Activated effector memory CD4-positive, alpha-beta T cell treated with anti-CD3 and anti-CD28 coated beads, Interleukin-2, amount 50 U/mL, for 16 hours (primary cell): ENCODE measurements at places on chromosomes 2 and 18.

DNA sequence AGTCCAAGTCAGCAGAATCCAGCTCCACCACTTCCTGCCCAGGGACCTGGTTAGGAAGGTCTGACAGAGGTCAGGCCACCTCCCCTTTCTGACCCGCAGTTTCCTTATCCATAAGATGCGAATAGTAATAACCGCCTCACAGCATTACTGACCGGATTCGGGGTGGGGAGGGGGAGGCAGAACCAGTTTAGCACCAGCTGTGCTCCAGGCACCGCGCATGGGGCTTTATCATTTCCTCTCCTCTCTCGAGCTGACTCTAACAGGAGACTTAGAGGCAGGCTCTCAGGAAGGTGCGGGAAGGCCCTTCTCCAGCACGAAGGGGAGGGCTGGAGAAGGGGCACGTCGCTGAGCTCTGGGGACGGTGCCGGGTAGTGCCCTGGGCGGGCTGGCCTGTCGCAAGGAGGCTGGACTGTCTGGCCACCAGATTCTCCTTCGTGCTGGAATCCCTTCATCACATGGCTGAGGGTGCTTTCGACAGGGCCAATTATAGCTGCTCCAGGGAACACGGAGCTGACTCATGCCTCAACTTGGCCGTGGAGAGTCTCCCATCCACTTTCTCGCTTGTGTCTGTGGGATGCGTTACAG lies 5.7 kb downstream of the EHD3 start:
- no peak for DNase-seq

DNA sequence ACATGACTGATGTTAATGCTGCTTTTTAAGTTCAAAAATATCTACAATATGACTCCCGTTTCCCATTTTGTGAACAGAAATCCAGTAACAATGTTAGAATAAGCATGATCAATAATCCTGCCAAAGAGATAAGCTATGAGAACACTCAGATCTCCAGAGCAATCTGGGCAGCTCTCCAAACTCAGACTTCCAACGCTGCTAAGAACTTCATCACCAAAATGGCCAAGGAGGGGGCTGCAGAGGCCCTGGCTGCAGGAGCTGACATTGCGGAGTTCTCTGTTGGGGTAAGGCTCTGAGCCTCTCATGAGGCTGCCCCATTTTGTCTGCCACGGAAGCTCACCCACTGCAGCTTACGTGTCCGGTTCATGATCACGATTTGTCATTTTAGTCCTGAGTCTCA lies 68.4 kb downstream of the UGGT1 start:
- no peak for DNase-seq

DNA sequence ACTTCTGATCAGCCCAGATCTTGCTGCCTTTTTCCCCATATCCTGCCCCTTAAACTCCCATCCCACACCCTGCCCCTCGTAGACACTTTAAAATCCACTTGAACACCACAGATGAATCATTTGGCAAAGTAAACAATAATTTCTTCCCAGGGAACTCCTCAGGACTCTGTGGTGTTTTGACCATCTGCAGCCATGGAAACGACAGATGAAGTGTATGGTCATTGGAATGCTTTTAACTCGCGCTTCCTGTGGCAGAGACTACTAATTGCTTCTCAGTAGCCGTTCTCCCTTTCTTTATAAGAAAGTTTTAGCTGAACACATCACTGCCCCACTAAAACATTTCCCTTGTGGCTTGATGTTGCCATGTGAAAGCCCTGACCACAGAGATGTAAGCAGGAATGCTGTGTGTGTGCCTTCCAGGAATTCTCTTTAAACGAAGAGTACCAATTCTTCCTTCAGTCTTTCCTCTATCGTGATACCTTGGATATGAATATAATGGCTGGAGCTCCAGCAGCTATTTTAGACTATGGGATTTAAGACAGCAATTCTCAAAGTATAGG lies 92.7 kb upstream of the PARD3B start:
- no peak for DNase-seq

- DNase-seq = no peak
Measured at GRCh38 chr2:84899304-84900204, 5.9 kb upstream of the TMSB10 start.

DNA sequence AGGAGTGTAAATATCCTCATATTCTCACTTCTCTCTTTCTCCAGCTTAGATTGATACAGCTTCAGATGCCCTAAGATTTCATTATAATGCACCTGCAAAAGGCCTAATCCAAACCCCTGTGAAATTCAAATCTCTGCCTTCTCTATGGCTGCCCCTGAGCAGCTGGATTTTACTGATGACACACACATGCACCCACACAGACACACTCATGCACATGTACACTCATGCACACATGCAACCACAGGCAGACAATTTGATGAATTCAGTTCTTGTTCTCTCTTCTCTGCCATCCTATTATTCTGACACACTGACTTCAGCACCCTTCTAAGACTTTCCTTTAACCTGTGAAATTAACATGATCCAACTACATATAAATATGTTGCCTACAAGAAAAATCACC lies 563.2 kb downstream of the RNF144A start:
- no peak for DNase-seq

GRCh38 chr2:102486941-102487702 lies 14.1 kb downstream of the SLC9A4 start:
- DNase-seq = no peak

- peak; percentile 37 for DNase-seq
Measured at GRCh38 chr2:128249555-128249954, 69.1 kb downstream of the HS6ST1 start.

GRCh38 chr2:150174971-150175421 lies 312.5 kb downstream of the RND3 start:
- DNase-seq = no peak

DNA sequence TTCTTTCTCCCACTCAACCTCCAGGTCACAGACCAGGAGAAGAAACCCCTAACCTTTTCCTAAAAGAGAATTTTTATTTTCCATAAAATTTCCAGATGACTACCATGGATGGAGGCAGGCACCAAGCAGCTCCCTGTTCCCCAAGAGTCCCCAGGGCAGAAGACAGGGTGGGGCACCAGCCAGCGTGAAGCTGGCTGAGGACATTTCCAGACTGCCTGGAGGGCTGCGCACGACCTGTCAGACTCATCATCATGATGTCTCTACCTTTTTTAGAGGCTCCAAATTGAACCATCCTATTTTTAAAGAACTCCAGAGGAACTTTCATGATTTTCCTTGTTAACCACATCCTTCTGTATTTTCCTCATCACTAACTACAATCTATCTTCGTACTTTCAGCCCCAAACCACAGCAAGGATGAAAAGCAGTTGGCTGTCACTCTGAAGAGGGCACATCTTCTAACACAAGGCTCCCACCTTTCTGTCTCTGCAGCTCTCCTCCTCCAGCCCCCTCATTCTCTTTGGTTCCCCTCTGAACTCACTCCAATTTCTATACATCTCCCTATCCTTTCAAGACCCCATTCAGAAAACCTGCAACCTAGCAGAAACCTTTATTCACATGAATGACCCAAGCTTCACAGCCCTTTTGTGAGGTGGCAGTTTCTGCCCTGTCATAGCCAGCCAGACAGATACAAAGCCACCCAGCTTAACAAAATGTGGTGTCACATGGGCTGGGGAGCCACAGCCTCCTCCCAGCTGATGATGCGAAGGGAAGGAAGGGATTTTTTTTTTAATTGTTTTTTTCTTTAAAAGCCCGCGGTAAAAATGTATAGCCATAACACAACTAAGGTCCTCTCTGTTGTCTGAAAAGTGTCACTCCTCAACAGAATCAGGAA lies 11.1 kb downstream of the AMMECR1L start:
- no peak for DNase-seq

GRCh38 chr18:57131101-57131500 lies 15.8 kb upstream of the BOD1L2 start:
- DNase-seq = no peak

DNA sequence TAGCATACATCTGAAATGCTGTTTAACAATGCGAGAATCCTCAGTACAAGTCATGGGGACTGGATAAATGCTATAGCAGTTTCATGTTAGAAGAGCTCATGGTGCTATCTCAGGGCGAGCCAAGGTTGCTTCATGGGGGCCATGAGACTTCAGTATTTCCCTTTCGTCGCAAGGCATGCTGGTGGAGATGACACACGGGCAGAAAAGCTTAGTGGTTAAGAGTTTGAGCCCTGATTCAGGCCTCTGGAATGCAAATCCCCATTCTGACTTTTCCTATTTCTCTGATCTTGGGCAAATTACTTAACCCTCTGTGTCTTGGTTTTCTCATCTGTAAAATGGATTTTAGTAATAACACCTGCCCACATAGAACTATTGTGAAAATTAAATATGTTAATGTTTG lies 57.4 kb upstream of the EPHA4 start:
- no peak for DNase-seq

DNA sequence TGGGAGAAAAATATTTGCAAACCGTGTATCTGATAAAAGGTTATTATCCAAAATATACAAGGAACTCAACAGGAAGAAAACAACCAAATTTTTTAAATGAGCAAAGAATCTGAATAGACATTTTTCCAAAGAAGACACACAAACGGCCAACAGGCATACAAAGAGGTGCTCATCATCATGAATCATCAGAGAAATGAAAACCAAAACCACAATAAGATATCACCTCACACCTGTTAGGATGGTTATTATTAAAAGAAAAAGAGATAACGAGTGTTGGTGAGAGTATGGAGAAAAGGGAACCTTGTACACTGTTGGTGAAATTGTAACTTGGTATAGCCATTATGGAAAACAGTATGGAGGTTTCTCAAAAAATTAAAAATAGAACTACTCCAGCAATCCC lies 463.3 kb downstream of the IRS1 start:
- no peak for DNase-seq

DNA sequence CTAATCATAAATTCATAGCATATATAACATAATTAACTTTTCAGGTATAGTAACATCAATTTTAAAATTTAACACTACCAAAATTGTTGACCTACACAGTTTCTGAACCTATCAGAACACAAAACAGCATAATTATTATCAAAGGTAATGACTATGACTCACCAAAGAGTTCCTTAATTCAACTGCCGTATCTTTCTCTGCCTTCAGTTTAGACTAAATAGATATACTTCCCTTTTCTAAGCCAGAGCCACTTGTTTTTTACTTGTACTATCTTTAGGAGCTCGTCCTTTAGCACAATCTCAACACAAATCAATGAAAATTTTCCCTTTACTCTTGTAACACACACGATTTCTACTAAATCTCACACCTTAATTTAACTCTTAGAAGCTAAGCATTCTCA lies 54.4 kb downstream of the CCDC88A start:
- no peak for DNase-seq

DNA sequence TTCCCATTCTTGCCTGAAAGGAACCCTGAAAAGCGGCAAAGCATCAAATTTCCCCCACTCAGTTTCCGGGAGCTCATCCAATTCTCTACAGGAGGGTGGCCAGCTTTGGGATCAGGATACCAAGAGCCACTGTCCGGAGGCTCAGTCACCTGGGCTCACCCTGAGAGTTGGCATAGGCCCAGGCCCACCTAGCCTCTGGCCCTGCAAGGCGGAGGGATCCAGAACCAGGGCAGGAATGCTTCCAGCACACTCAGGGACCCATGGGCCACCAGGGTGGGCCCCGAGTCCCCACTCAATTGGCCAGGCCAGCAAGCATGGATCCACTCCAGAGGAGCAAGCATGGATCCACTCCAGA lies 432.9 kb upstream of the MYT1L start:
- no peak for DNase-seq

- DNase-seq = no peak
Measured at GRCh38 chr18:73462092-73462491, 594.3 kb upstream of the NETO1 start.

DNA sequence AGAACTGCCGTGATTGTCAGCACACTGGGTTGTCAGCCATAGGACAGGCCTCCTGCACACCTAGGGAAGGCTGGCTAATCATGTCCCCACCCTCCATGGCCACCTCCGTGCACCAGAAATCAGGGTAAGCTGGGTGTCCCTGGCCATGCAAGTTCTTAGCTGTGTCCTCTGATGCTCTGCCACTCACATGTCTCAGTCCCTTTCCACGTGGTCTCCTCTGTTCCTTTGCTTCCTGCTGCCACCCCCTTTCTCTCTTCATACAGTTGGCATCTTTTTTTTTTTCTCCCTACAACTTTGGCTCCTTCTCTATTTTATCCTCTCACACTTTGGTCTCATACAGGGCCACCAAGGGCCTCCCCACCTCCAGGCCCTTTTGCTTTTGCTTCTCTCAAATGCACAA lies 153.7 kb downstream of the TPGS2 start:
- no peak for DNase-seq

DNA sequence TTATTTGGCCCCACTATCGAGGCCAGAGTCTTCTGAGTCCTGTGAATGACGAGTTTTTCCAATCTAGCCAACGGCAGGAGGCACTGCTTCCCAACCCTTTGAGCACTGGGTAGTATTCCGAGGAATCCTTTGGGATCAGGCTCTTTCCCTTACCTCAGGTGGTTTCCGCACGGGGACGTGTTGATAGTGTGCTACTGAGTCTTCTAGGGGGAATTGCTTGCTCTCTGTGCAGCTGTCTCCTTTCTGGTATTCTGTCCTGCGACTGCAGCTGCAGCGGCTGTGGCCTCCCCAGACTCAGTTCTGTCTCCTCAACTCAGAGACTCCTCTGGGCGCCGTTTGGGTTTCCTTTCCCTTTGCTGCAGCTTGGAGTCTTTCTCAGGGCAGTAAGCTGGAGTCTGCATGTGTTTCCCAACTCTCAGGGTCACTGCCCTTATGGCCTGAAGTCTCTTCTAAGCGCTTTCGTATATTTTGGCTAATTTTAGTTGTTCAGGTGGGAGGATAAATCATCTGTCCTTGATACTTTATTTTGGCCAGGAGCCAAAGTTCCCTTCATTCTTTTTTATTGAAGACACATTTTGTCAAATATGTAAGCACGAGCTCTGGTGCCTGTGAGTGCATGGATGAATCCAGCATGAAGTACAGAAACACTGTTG lies 118.4 kb downstream of the MAP4K4 start:
- no peak for DNase-seq

DNA sequence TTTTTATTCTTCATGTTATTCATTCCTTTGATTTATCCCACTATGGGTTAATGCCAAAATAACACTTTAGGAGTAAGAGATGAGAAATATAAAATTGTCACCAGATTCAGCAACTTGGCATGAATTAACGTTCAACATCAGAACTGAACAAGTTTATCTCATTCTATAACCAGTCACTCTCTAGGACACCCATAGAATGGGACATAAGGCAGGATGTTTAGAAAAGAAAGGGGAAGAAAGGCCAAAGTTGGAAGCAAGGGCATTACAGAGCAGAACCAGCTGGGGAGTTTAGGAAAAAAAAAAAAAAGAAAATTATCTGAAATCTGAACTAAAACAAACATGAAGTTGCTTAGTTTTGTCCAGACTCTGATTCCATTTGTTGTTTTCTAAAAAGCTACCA lies 211.0 kb downstream of the PMAIP1 start:
- DNase-seq = no peak

GRCh38 chr2:157899125-157899839 lies 23.2 kb upstream of the ACVR1 start:
- no peak for DNase-seq

- DNase-seq = no peak
Measured at GRCh38 chr2:172168917-172169346, 66.2 kb upstream of the DLX2 start.

DNA sequence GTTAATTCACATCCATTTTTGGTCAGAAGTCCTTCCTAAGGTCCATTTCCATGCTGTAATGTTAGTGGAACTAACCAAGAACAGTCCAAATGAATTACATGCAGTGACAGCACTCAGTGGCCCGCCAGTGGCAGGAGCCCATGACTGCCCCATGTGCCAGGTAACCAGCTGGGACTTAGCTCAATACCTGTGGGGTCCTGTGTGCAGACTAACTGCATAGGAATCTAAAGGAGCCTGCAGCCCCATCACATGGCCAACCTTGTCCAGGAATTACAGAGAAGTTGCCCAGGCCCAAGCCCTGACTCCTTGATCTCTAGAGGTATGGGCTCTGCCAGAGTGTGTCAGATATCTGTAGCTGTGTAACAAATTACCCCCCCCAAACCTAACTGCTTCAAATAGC lies 35.4 kb upstream of the GPR17 start:
- peak; percentile 37 for DNase-seq
